Kidney (tissue), 22 donors: ENCODE measurements at places on chromosomes 2 and 18.

DNA sequence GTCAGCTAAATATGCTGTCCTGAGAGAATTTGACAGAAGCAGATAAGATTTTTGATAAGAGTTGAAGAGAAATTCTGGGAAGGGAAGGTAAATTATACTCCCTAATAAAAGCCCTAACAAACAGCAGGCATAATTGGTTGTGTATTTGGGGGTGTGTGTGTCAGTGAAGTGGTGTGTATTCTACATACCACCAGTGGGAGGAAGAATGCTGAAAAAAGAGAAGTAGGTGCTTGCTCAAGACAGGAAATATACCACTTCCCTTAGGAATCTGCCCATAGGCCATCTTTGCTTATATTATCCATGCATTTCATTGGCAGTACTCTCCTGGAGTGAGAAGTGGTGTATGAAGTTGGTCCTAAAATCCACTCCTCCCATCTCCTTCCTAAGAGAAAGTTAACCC, 76.2 kb downstream of the FMNL2 start:
- H3K4me3 ChIP-seq: no peak overlapping the region
- no peak overlapping the region for H3K27ac ChIP-seq
- H3K4me1 ChIP-seq: no peaks in the 10 kb centered on the region
- H3K36me3 ChIP-seq: no peaks in the 10 kb centered on the region
- H3K27me3 ChIP-seq: no peaks in the 10 kb centered on the region
- DNase-seq: no peak

DNA sequence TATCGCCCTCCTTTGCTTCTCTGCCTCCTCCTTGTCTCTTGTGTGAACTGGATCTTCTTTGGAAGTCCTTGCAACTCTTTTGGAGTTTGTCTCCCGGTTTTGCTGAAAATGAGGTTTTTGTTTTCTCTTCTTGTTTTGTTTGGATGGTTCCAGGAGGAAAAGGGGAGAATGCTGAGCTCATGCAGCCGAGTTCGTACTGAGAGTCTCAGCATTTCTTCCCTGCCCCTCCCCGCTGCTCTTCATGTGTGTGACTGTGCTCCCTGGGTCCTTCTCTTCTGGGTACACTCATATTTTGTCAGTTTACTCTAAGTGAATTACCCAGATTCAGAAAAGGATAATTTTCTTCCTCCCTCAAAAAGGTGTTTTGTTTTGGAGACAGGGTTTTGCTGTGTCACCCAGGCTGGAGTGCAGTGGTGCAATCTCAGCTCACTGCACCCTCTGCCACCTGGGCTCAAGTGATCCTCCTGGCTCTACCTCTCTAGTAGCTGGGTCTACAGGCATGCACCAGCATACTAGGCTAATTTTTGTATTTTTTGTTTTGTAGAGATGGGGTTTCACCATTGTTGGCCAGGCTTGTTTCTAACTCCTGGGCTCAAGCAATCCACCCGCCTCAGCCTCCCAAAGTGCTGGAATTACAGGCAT, 142.9 kb upstream of the IL1R2 start:
- H3K4me1 ChIP-seq: no peaks in the 10 kb centered on the region
- no peaks in the 10 kb centered on the region for H3K27me3 ChIP-seq
- H3K36me3 ChIP-seq: peaks cover 18% of the 10 kb centered on the region

DNA sequence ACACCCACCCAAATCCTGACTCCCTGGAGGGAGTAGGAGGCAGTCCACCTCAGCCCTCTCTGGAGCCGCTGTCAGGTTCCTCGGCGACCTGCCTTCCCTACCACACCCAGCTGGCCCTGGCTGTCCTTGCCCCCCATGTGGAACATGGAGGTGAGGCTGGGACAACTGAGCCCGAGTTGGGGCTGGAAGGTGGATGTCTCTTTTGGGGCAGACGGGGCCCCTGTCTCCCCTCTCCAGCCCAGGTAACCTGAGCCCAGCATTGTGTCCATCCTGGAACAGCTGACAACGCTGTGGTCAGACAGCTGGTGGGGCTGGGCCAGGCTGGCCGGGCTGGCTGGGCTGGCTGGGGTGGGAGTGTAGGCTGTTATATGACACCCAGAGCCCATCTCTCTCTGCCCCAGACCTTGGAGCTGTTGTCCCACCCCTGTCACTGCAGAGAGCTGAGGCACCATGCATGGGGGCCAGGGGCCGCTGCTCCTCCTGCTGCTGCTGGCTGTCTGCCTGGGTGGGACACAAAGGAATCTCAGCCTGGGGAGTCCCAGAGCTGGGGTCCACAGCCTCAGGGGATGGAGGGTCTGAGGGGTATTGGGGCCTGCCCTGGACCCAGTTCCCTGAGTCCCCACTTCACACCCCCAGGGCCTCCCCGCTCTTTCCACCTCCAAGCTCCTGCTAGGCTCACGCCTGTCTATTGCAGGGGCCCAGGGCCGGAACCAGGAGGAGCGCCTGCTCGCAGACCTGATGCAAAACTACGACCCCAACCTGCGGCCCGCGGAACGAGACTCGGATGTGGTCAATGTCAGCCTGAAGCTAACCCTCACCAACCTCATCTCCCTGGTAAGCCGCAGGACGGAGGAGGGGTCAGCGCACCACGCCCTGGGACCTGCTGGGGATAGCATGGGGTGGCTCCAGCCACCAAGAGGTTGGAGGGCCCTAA, at the start of gene CHRNG:
TSS of gene CHRNG (plus strand) at position 395 of the 934 bp plus-strand sequence. CDS start at position 451, 56 bp downstream.
- H3K4me1 ChIP-seq: no peaks in the 10 kb centered on the region
- H3K27me3 ChIP-seq: no peaks in the 10 kb centered on the region
- no peak within 1 kb of the TSS for H3K4me3 ChIP-seq
- no peaks in the 10 kb centered on the region for H3K36me3 ChIP-seq

DNA sequence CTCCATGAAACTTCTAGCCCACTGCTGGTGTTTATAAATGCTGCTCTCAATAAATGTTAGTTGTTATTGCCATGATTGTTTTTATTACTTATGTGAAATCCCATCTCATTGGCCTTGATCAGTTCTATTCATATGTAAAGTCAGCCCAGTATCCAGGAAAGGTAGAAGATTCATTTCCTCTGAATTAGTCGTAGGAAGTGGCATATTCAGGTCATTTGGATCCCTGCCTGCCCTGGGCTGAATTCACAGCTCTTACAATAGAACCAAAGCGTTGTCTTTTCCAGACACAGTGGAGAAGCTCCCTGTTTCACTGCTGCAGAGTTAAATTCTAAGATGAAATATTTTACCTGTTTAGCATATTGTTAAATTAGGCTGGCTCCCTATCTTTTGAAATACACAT, 70.3 kb downstream of the MAIP1 start:
- DNase-seq: no peak
- H3K36me3 ChIP-seq: no peaks in the 10 kb centered on the region
- no peaks in the 10 kb centered on the region for H3K4me1 ChIP-seq
- H3K27me3 ChIP-seq: no peaks in the 10 kb centered on the region
- H3K4me3 ChIP-seq: no peak overlapping the region
- H3K27ac ChIP-seq: no peak overlapping the region

DNA sequence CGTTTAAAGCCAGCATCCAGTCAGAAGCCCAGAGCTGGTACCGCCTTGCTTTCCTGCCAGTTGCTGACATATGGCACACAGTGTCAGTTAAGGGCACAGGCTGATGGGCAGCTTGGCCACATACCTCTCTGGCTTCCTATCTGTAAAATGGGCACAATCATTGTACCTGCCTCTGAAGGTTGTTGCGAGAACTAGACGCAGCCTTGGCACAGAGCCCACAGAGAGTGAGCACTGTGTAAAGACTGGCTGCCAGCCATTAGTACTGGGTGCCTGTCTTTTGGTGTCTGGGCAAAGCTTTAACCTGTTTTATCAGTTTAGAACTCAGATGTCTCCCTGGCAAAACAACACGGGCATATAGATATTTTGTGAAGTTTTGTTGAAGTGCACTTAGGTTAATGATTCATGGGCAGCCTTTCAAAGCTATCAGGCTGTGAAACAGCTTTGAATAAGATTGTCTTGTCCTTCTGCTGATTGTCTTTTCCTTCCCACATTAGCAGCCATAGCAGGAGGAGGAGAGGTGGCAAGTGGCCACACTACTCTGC, 269.5 kb downstream of the NEDD4L start:
- H3K4me3 ChIP-seq: no peak overlapping the region
- no peaks in the 10 kb centered on the region for H3K4me1 ChIP-seq
- no peak overlapping the region for H3K27ac ChIP-seq
- H3K36me3 ChIP-seq: no peaks in the 10 kb centered on the region
- H3K27me3 ChIP-seq: no peaks in the 10 kb centered on the region

GRCh38 chr2:46353509-46353908, 56.3 kb downstream of the EPAS1 start:
- no peaks in the 10 kb centered on the region for H3K36me3 ChIP-seq
- peaks cover 16% of the 10 kb centered on the region for H3K4me1 ChIP-seq
- H3K27ac ChIP-seq: no peak overlapping the region
- no peaks in the 10 kb centered on the region for H3K27me3 ChIP-seq
- H3K4me3 ChIP-seq: no peak overlapping the region

DNA sequence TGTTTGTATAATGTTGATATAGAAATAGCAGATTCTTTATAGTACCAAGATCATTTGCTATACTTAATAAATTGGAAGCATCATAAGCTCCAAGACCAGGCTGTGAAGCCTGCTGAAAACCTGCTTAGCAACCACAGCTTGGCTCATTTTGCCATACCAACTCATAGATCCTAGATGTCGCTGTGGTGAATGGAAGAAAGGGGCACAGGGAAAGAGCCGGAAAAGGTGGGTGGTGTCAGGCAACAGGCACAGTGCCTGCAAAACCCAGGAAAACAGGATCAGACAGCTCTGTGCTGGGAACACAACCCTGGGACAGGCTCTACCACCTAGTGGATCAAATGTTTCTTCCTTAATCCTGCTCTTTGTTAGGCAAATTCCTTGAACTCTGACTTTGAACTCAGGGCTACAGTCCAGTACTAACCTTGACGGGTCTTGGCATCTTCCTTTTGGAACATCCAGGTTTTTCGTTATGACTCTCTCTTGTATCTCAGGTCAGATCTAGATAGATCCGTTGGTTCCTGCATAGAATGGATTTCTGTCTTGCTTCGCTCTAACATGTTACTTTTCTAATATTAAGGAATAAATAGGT, 31.6 kb downstream of the TWSG1 start:
- no peak overlapping the region for H3K27ac ChIP-seq
- no peaks in the 10 kb centered on the region for H3K4me1 ChIP-seq
- no peak overlapping the region for H3K4me3 ChIP-seq

GRCh38 chr2:40371525-40372282, 80.2 kb downstream of the SLC8A1 start:
- no peaks in the 10 kb centered on the region for H3K36me3 ChIP-seq
- H3K27me3 ChIP-seq: no peaks in the 10 kb centered on the region
- no peaks in the 10 kb centered on the region for H3K4me1 ChIP-seq

GRCh38 chr2:10688921-10689807, 611 bp downstream of the NOL10 start:
- peak overlapping the region; percentile 76 for H3K27ac ChIP-seq
- H3K36me3 ChIP-seq: no peaks in the 10 kb centered on the region
- peak; percentile 84 for DNase-seq
- H3K27me3 ChIP-seq: no peaks in the 10 kb centered on the region
- no peaks in the 10 kb centered on the region for H3K4me1 ChIP-seq

GRCh38 chr2:105397953-105398335, 907 bp downstream of the FHL2 start:
- peak overlapping the region; percentile 79 for H3K27ac ChIP-seq
- H3K4me1 ChIP-seq: no peaks in the 10 kb centered on the region
- H3K4me3 ChIP-seq: peak overlapping the region; percentile 64
- no peaks in the 10 kb centered on the region for H3K36me3 ChIP-seq

- DNase-seq: no peak
- H3K4me1 ChIP-seq: no peaks in the 10 kb centered on the region
- no peaks in the 10 kb centered on the region for H3K27me3 ChIP-seq
- peaks cover 4% of the 10 kb centered on the region for H3K36me3 ChIP-seq
- H3K27ac ChIP-seq: peak overlapping the region; percentile 46
Measured at GRCh38 chr2:73021371-73022010, 50.0 kb downstream of the SFXN5 start.

GRCh38 chr2:60882971-60883753, 1.8 kb downstream of the REL start:
- H3K27ac ChIP-seq: peak overlapping the region; percentile 77
- H3K4me1 ChIP-seq: peaks cover 19% of the 10 kb centered on the region

- no peaks in the 10 kb centered on the region for H3K4me1 ChIP-seq
- H3K27ac ChIP-seq: no peak overlapping the region
- no peak overlapping the region for H3K4me3 ChIP-seq
- no peak for DNase-seq
- no peaks in the 10 kb centered on the region for H3K27me3 ChIP-seq
- no peaks in the 10 kb centered on the region for H3K36me3 ChIP-seq
Measured at GRCh38 chr2:49162151-49162550, 7.8 kb upstream of the FSHR start.

- H3K27me3 ChIP-seq: no peaks in the 10 kb centered on the region
- no peak overlapping the region for H3K4me3 ChIP-seq
- H3K27ac ChIP-seq: no peak overlapping the region
- no peaks in the 10 kb centered on the region for H3K36me3 ChIP-seq
Measured at GRCh38 chr18:28916456-28916855, 739.5 kb upstream of the CDH2 start.

DNA sequence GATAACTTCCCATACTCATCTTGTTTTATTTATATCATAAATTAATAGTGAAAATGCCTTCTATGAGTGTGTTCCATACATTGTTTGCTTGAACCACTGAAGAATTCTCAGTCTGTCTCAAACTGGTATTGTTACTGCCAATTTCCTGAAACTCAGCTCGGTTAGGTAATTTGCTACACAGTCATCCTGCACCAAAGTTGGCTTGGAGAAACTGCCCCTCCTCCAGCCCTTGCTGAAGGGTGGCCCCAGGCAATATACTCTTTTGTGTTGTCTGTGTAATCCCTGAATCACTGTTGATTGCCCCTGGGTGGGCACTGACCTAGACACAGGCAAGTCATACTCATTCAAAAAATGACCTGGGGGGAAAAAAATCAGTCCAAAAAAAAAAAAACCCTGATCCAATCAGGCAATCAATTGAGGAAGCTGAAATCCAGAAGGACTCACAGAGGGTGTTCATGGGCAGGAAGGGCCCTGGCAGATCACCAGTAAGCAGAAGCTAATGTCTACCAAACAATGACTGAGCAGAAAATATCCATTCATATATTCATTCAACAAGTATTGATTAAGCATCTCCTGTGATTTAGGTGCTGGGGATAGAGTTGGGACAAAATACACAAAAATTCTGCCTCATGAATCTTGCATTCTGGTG, 3.8 kb upstream of the SESTD1 start:
- H3K36me3 ChIP-seq: no peaks in the 10 kb centered on the region
- DNase-seq: no peak
- no peaks in the 10 kb centered on the region for H3K27me3 ChIP-seq
- H3K4me3 ChIP-seq: no peak overlapping the region
- no peak overlapping the region for H3K27ac ChIP-seq

DNA sequence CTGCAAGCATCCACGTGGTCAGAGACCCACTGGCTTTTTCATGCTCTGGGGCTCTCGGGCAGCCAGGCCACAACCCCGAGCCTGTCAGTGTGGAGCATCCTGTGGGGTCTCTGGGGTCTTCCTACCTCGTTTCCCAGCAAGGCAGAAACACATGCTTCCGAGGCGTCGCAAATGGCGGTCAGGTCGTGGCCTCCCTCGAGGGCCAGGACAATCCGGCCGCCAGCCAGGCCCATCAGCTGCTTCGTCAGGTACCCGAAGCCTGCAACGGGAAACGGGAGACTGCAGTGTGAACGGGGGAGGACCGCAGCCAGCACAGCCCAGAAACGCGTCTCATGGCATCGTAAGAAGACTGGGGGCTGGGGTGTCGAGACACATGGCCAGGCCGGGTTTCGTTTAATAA, 218.7 kb downstream of the TWIST2 start:
- no peak overlapping the region for H3K27ac ChIP-seq
- H3K4me1 ChIP-seq: no peaks in the 10 kb centered on the region
- peaks cover 21% of the 10 kb centered on the region for H3K36me3 ChIP-seq
- no peak overlapping the region for H3K4me3 ChIP-seq
- no peak for DNase-seq
